ENCODE measurements at places on chromosomes 12 and 14. TPM values are rescaled to one million over a fixed set of nuclear protein-coding genes. Genes with fewer than 3 reads are reported as not detected.

DNA sequence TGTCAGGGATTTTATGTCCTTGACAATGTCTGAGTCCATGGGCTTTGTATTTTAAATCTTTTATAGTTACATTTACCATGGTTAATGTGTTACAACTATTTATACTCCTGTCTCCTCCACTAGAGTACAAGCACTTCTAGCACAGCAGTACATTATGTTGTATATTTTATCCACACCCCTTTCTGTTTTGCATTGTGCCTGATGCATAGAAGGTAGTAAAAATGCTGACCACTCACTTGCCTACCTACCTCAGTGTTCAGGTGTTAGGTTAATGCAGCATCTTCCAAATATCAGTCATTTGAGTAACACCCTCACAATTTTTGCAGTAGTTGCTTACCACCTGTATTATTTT is 31.1 kb upstream of the SLC38A2 start:
- DNase-seq = no peak
- no peaks in the 10 kb centered on the region for H3K36me3 ChIP-seq
- no peaks in the 10 kb centered on the region for H3K27me3 ChIP-seq
- H3K27ac ChIP-seq = no peak overlapping the region

DNA sequence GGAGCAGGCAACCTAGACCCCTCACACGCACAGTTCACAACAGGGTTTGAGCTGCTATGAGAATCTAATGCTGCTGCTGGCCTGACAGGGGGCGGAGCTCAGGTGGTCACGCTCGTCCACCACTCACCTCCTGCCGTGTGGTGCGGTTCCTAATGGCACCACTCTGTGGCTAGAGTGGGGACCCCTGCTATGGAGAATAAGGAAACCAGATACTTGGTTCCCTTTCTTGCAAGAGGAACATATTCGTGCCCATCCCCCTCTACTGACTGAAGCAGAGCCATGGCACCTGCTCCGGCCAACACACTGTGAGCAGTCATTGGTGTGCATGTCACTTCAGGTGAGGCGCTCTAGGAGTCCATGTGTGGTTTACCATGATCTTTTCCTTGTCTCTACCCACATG is 30.4 kb upstream of the RIMBP2 start:
- no peaks in the 10 kb centered on the region for H3K4me1 ChIP-seq
- H3K4me3 ChIP-seq = no peak overlapping the region
- no peaks in the 10 kb centered on the region for H3K36me3 ChIP-seq
- peaks cover 21% of the 10 kb centered on the region for H3K27me3 ChIP-seq
- H3K27ac ChIP-seq = no peak overlapping the region

DNA sequence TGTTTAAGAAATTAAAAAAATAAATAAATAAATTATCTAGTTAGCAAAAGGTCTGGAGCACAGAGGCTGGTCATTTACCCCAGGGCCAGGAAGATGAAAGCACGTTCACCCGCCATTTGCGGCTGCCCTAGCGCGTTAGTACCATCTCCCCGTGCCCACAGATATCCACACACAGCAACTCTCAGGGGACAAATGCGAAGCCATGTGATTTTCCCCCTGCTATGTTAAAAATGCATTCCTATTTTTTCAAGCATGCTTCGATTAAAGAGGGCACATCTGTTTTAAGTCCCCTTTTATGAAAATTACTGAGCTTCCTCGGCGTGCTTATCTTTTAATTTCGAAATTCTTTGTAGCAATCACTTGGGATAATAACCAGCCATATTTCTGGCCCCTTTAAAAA is 56.9 kb upstream of the PIWIL1 start:
- no peaks in the 10 kb centered on the region for H3K4me1 ChIP-seq
- no peak overlapping the region for H3K4me3 ChIP-seq
- no peaks in the 10 kb centered on the region for H3K27me3 ChIP-seq
- no peak for DNase-seq
- no peak overlapping the region for H3K27ac ChIP-seq

- no peaks in the 10 kb centered on the region for H3K36me3 ChIP-seq
- DNase-seq = no peak
- no peaks in the 10 kb centered on the region for H3K27me3 ChIP-seq
Observed at GRCh38 chr12:27844366-27845090, 64.5 kb upstream of the MANSC4 start.

GRCh38 chr14:35366056-35366451 is 38.5 kb downstream of the NFKBIA start:
- H3K27me3 ChIP-seq = no peaks in the 10 kb centered on the region
- H3K36me3 ChIP-seq = no peaks in the 10 kb centered on the region
- H3K27ac ChIP-seq = peak overlapping the region; percentile 84
- peaks cover 28% of the 10 kb centered on the region for H3K4me1 ChIP-seq

DNA sequence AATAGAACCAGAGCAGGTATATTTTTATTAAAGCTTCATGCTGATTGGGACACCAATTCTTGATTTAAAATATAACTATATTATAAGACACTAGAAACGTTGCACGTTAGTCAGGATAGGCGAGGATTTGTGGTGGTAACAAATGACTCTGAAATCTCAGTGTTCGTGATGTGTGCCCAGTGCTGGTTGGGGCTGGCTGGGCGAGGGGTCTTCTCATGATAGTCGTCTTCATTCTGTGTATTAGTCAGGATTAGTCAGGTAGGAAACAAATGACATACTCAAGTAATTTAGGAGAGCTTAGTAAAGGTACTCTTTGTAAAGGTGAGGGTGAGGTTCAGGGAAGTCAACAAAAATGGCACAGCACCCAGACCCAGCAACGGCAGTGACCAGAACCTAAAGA is 73.9 kb upstream of the HIF1A start:
- H3K27ac ChIP-seq = no peak overlapping the region
- no peak for DNase-seq
- H3K4me3 ChIP-seq = no peak overlapping the region
- no peaks in the 10 kb centered on the region for H3K4me1 ChIP-seq

DNA sequence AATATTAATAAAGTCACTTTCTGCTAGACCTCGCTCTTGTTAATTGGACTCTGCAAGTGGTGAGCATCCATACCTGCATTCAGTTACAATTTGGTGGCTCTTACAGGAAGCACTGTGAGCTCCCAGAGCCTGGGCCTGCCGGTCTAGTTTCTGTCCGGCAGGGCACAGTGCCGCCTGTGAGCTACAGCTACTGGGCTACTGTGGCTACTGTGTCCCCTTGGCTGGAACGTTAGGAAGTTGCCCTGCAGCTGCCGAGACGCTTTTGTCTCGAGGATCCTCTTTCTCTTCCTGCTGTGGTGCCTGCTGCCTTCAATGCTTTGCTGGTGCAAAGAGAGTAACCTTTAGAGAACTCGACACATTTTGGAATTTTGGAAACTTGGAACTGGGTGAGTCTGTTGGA is 44.6 kb upstream of the PTGDR start:
- no peak overlapping the region for H3K27ac ChIP-seq
- H3K4me1 ChIP-seq = no peaks in the 10 kb centered on the region
- DNase-seq = no peak
- H3K27me3 ChIP-seq = no peaks in the 10 kb centered on the region
- H3K4me3 ChIP-seq = no peak overlapping the region
- no peaks in the 10 kb centered on the region for H3K36me3 ChIP-seq

DNA sequence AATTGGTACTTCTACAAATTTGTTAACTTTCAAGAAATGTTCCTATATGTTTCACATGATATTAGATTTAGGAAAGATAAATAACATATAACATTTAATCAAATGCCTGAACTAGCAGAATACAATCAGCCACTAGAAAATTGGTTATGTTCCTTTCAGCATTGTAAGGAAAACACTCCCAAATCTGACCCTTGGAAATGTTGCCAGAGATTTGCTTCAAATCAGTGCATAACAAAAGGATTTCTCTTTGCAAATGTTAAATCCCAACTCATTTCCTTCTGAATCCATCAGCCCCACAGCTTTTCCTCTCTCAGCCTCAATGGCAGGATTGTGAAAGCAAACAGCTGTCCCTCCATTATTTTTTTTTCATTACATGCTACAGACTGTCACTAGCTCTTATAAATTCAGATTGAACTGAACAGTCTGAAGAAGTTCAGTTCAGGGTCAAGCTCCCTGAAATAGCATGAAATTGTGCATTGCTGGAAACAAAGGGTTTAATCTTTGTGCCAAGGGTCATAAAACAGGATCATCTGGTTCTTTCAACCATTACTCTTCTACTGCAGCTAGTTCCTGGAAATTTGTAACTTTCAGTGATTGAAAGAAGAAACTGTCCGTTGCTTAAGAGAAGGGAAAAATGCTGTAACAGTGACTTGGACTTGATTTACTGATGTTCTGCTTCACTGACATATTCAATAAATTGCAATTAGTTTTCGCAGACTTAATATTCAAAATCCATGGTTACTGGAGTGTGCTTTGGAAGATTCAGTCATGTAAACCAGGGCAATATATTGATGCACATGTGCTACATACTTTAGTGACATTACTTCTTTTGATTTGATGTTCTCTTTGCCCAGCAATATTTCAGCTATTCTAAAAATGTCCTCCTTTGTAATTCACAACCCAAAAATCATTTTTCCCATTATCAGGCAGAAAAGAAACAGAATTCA is 246.4 kb downstream of the RPL10L start:
- H3K4me1 ChIP-seq = no peaks in the 10 kb centered on the region
- no peaks in the 10 kb centered on the region for H3K36me3 ChIP-seq
- no peaks in the 10 kb centered on the region for H3K27me3 ChIP-seq
- H3K27ac ChIP-seq = no peak overlapping the region
- H3K4me3 ChIP-seq = no peak overlapping the region

GRCh38 chr14:89760086-89760485 is 194.4 kb downstream of the EFCAB11 start:
- no peaks in the 10 kb centered on the region for H3K36me3 ChIP-seq
- H3K27me3 ChIP-seq = no peaks in the 10 kb centered on the region
- H3K4me1 ChIP-seq = no peaks in the 10 kb centered on the region
- H3K27ac ChIP-seq = no peak overlapping the region
- no peak overlapping the region for H3K4me3 ChIP-seq

DNA sequence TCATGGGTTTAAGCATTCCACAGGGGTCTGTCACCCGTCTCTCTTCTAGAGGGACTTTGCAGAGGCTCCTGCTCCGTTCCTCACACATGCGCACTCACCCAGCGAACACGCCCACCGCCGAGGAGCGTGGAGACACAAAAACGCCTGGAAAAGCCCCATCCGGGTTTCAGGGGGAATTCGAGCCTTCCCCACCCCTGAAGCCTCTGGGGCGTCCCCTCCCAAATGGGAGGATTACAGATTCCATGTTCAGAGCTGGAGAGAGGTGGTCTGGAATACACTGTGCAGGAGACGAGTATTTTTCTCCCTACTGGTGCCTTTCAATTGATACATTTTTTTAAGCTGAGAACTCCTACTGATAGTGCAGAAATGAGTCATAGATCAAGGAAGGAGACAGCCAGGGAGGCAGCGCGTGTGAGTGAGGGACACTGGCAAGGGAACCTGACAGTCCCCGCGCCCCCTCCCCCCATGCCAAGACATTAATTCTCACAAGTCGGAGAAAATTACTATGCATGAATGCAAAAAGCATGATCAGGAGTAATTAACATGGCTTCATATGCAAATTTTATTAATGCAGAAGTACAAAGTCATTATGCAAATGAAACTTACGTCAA is 36.9 kb downstream of the BCL11B start:
- peaks cover 4% of the 10 kb centered on the region for H3K27me3 ChIP-seq
- no peaks in the 10 kb centered on the region for H3K36me3 ChIP-seq
- DNase-seq = no peak
- no peak overlapping the region for H3K27ac ChIP-seq

OR6C2 gene
- total RNA-seq = not detected

DPPA3 gene
- total RNA-seq = not detected
